ENCODE measurements at places on chromosomes 2 and 18.
A peak's percentile ranks its signal among the peaks of the same experiment; 100 is the strongest.

DNA sequence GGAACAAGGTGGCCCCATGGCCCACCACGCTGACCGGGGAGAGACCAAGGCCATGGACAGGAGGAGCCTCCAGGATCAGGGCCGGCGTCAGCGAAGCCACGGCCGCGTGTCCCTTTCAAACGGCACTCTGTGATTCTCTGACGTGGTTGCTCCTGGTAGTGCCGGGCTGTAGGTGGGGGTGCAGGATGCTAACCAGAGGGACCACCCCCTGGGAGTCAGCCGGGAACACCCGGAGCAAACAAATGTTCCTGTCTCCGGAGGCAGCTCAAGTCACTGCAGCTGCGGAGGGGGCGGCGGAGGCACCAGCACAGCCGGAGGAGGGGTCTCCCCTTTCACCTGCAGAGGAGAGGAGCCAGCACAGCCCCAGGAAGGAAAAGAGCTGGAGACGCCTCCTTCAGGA lies 750.6 kb upstream of the SALL3 start:
- no peak for DNase-seq

DNA sequence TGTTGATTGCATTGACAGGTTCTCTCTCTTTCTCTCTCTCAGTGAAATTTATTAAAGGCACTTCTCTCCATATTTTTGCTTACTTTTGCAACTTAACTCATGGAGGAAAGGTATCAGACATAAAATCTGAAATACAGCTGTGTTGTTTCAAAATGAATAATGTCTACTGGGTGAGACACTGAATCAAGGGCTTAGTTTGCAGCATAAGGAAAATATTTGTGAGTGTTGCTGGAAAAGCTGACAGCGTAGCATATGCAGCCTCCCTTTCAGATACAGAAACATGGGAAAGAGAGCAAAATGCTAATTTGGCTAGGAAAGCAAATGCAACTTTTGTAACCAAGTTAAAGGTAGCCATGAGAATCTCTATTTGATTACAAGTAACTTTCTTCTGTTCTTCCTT lies 81.5 kb upstream of the COL3A1 start:
- DNase-seq: no peak

GRCh38 chr2:224042191-224042696 lies 3.2 kb upstream of the SERPINE2 start:
- DNase-seq: no peak

DNA sequence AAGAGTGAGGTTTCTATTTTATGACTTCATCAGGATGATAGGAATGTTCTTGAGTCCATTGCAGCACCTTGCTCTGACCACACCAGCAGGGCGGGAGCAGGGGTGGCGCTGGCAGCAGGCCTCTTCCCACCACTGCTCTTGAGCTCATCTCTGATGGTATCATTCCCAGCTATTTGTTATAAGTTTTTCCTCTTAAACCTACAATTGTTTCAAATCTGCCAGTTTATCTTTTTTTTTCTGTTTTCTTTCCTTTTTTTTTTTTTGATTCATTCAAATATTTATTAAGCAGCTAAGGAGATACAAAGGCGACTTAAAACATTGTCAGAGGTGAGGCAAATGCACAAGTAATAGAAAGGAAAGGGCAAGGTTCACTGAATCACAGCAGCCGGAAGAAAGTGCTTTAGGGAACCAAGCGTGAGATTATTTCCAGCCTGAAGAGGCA lies 28.7 kb downstream of the NIFK start:
- DNase-seq: no peak

DNA sequence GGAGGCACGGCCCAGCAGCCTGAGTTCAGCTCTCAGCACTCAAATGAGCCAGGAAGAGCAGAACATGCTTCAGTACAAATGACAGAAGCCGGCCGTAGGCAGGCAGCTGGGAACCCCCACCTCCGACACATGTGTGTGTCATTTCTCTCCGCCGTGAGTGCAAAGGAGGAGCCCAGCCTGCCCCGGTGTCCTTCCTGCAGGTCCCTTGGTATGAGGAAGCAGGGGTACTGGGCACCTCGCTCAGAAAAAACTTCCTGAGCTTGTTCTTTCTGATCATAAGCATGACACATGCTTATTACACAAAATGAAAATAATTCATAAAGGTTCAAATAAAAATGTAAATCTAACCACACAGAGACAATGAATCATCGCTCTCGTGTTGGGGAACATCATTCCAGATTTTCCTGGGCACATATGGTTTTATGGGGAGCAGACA lies 35.3 kb downstream of the KCNF1 start:
- no peak for DNase-seq

DNA sequence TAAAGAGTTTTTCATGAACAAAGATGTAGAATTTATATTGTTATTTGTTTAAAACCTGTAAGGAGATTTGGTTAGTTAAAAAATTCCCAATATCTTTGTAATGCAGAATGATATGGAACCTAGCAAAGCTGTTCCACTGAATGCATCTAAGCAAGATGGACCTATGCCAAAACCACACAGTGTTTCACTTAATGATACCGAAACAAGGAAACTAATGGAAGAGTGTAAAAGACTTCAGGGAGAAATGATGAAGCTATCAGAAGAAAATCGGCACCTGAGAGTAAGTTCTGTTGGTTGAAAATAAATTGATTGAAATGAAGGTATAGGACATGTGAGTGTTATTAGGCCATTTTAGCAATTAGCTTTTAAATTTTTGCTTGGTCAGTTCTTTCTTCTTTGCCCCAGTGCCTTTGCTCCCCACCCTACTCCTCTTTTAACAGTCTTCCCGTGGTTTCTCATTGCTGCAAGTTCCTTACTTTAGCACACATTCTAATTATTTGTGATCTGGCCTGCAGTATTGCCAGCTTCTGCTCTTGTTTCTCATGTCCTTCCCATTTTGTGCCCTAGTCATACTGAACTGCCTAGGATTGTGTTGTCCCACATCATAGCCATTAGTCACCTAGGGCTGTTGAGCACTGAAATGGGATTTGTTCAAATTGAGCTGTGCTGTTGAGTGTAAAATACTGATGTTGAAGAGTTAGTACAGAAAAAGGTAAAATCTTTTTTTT lies 36.6 kb downstream of the VAPA start:
- no peak for DNase-seq

DNA sequence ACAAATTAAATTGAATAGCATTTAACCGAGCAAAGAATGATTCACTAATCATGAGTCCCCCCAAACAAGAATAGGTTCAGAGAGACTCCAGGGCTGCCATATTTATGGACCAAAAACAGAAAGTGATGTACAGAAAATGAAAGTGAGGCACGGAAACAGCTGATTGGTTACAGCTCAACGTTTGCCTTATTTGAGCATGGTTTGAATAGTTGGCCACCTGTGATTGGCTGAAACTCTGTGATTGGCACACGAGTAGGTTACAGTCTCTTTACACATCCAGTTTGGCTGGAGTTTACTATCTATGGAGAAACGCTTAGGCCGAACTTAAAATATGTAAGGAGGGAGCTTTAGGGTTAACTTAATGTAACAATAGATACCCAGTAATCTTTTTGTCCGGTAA lies 27.0 kb upstream of the DPYSL5 start:
- no peak for DNase-seq

- no peak for DNase-seq
Observed at GRCh38 chr18:53686965-53687364, 537.5 kb downstream of the MBD2 start.

- peak; percentile 34 for DNase-seq
Observed at GRCh38 chr2:188381614-188382013, 89.9 kb downstream of the GULP1 start.

DNA sequence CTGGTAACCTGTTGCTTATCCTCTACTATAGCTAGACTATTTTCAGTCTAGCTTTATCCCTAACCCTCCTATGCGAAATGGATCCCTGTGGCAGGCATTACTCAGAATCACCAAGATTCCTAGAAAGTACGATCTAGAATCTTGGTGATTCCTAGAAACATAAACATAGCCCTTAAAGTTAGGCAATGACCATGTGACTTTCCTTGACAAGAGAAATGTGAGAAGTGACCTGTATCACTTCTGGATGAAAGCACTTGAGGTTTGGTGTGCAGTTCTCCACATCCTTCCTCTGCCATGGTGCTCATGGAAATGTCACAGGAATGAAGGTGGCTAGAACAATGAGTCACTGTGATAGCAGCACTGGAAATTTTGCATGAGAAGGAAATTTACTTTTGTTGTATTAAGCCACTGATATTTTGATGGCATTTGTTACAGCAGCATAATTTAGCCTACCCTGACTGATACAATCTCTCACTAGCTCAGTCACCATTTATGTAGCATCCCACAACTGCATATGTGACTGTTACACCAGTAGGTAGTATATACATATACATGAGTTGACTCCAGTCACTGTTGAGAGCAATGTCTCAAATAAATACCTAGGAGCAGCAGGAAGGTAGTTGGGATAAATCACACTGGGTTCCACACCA lies 68.3 kb upstream of the MAPRE2 start:
- no peak for DNase-seq

GRCh38 chr2:134348760-134349159 lies 94.9 kb downstream of the MGAT5 start:
- no peak for DNase-seq

DNA sequence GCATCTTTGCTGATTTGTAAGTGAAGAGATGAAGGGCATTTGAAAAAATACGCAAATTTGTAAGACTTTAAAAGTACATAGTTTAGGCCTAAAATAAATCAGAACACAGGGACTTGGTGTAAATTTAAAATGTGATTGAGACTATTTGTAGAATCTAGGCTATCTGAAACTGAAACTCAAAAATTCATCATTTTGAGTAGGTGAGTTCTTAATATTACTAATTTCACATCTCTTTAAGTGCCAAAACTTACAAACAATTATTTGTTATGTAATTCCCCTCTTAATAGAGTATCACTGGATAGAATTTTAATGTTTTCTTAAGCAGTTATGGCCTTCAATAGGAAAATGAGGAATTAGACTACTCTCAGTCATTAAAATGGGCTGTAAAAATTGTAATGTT lies 14.0 kb upstream of the HRH4 start:
- no peak for DNase-seq

DNA sequence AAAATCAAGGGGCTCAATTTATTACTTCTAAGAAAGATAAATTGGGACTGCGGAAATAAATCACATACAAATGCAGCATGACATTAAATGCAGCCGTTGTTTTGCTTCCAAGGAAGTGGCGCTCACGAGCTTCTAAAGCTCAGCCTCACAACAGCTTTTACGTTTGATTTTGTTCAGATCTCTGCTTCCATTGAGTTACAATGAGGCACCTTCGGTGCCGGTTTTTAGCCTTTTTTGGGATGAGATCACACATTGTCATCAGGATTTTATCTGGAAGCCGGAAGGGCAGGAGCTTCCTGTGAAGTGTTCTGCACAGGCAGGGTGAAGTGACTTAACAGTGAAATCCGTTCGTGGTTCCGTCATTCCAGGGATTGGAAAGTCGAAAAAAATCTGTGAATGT lies 209.8 kb downstream of the DCDC2C start:
- no peak for DNase-seq

GRCh38 chr2:85550486-85550885 lies 10.8 kb downstream of the GGCX start:
- DNase-seq: no peak

GRCh38 chr2:19491796-19492195 lies 133.4 kb upstream of the OSR1 start:
- no peak for DNase-seq

DNA sequence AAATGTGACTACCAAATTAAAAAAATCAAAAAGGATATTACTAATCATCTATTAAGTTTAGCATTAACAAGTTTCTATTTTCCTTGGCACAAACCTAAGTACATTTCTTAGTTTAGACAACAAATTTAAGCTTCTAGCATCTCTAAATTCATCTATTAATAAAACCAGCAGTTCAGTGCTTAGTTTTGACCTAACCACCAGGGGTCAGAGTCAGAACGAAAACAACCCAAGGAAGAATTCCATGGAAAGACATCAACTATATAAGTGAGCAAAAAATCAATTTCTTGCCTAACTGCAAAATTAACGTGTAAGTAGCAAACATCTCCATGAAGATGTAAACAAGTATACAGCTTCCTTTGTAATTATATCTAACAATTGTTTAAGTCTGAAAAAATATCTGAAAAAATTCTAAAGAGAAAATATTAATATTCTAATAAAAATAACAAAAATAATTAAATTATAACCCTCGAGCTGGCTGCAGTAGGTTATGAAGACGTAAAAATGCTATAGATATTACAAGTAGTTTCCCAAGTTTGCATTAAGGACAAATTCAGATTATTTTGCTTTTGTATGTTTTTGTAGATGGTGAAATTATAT lies 83.7 kb downstream of the CERKL start:
- DNase-seq: peak; percentile 10

- DNase-seq: no peak
Observed at GRCh38 chr2:98311771-98312545, 34.3 kb upstream of the CNGA3 start.

- DNase-seq: no peak
Observed at GRCh38 chr18:13539843-13540476, 186.4 kb downstream of the FAM210A start.

- DNase-seq: no peak
Observed at GRCh38 chr2:82748653-82749052, 1710.4 kb downstream of the SUCLG1 start.

GRCh38 chr2:233025706-233026105 lies 6.8 kb upstream of the NEU2 start:
- no peak for DNase-seq

DNA sequence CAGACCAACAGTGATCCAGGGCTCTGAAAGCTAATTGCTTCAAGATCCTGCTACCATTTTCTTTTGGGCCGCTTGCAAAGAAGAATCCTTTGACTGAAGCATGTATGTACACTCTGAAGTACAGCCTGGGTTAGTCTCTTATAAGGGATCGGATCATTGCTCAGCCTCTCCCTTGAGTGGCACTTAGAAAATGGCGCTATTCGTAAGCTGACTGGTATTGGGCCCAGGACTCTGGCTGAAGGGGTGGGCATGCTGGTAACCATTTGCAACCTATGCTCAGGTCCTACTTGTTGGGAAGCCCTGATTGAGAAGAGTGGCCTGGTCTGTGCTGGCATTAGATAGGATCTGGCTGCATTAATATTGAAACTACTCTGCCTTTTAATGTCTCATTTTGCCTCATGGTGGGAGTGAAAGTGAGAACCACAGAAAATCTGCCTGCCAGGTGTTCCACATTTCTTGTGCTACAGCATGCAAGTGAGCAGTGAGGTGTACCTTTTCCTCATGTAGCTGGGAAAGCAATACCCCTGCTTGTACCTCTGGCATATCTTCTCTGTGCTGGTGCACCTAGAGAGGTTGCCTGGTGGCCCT lies 661 bp upstream of the MGAT5 start:
- DNase-seq: no peak

- DNase-seq: no peak
Observed at GRCh38 chr2:219168526-219168925, 1.3 kb downstream of the SLC23A3 start.

- DNase-seq: no peak
Observed at GRCh38 chr2:241788135-241788534, 11.5 kb downstream of the GAL3ST2 start.

GRCh38 chr2:230868947-230869913 lies 4.5 kb downstream of the ITM2C start:
- no peak for DNase-seq

DNA sequence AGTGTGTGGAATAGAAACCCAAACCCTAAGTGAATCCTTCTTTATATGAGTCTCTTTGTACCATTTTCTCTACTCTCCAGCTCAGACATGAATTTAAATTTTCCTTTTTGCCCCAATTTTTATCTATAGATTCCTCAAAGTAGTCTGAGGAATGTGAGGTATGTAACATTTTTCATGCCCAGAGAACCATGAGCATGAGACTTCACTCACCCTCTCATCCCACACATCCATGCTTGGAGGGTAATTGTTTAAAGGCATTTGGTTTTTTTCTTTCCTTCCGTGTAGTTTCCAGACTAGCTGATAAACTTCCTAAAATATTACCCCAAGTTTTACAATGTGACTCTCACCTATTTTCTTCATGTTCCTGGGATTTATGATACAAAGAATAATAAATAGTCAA lies 2056.8 kb upstream of the CELF4 start:
- DNase-seq: no peak

- DNase-seq: no peak
Observed at GRCh38 chr18:43876748-43877147, 599.5 kb upstream of the SYT4 start.

Measured in AG09309 (cell line).